ENCODE measurements at places on chromosomes 11 and 22. TPM values are rescaled to one million over a fixed set of nuclear protein-coding genes. Genes with fewer than 3 reads are reported as not detected.

OR52N4 gene
- total RNA-seq: 0.85 TPM

DNA sequence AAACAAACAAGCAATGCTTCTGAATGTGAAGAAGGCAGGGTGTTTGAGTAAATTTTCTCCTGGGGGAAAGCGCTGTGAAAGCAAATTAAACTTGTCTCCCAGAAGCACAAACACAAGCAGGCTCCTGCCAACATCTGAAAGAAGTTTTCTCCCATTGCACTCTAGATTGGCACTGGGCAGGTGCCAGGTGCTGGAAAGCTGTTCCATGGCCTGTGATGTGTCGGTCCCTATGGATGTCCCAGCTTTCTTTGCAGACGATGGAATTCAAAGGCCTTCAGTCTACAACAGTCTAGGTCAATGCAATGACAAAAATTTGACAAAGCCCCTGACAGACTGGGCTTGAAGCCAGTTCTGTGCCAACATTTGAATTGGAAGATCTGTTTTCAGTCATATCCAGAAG lies 246.1 kb upstream of the NARS2 start:
- no peak for DNase-seq

GRCh38 chr11:16242806-16243205 lies 113.5 kb downstream of the SOX6 start:
- no peak for DNase-seq

GRCh38 chr11:44434191-44434590 lies 124.3 kb upstream of the ALX4 start:
- no peak for DNase-seq

GRCh38 chr22:30323246-30323645 lies 3.5 kb downstream of the TBC1D10A start:
- DNase-seq: no peak

All from sciatic nerve (tissue), 2 donors.